ENCODE measurements at places on chromosomes 2 and 18.
A peak's percentile ranks its signal among the peaks of the same experiment; 100 is the strongest.

- DNase-seq, result no peak
These were observed 289.6 kb upstream of the SLC8A1 start for GRCh38 chr2:40741532-40741931.

DNA sequence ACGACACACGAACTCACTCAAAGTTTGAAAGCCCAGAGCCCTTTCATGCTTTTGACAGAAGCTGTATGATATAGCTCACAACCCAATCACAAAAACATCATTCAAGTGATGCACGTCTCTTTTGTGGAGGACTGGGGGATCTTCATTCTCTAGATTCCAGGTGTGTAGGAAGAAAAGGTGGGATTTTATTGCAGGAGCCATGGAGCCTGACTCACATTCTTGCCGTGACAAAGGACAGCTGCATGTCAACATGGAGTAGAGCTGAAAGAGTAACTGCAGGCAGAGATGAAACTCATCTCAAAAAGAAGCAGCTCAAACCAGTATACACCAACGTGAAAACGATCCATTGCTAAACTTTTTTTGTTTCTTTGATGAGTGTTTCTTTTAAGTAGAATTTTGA, 50.9 kb upstream of the PDE1A start:
- no peak for DNase-seq

DNA sequence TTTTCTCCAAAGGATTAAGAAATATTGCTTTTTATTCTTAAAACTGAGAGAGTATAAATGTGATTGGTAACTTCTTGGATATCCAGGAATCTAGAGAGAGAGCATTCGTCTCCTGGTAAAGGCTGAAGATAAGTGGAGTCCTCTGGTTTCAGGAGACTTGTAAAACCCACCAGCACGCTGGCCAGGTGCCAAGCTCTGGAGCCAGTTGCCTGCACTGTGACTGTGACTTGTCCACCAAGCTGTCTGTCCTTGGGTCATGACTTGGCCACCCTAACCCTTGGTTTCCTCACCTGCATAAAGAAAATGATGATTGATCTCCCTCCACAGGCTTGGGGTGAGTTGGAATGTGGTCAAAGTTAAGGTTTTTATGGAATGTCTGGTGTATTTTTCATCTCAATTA, 185.4 kb upstream of the NCKAP5 start:
- no peak for DNase-seq

- no peak for DNase-seq
These were observed 29.7 kb downstream of the GALNT5 start for GRCh38 chr2:157287160-157287559.

- no peak for DNase-seq
These were observed 10.9 kb downstream of the IL1B start for GRCh38 chr2:112825706-112826105.

DNA sequence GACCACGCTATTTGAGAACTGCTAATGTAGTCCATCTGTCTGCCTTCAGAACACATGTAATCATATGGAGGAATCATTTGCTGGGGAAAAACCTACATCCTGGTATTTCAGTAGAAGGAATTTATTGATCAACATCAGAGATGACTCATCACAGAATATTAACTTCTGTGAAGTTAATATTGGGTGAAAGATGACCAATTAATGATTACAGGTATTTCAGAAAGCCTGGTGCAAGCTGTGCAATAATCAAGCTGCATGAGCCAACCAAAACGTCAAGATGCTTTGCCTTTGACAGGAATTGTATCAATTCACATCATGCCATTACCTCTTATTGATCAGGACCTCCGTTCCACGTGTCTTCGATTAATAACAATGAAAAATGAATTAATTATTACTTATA, 9.4 kb upstream of the SPATS2L start:
- no peak for DNase-seq

- DNase-seq, result no peak
These were observed 183.9 kb downstream of the FMNL2 start for GRCh38 chr2:152518641-152519580.

DNA sequence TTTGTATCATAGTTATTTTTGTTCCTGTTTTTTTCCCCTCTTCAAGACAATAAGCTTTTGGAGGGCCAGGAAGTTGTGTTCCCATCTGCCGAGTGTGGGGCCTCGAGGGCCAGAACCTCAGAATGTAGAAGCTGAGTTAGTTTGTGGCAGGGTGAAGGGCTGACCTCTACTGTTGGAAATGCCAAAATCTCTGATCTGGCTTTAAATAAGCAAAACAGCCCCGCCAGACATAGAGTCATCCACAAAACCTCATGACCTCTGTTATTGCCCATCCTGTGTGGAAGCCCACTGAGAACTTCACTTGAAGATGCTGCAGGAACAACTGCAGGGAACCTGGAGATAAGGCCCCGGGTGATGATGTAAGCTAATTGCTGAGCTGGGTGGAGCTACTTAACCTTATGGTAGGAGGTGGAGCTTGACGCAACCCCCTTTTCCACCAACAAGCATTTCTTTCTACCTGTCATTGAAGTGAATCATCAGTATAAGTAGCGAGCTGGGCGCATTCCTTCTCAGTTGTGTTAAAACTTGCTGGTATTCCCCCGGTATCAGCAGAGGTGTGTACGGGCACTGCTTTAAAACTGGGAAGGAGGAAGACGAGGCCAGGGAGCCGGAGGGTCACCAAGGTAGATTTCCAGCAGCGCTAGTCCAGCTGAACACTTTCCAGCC, 177.2 kb downstream of the NEDD4L start:
- peak; percentile 22 for DNase-seq

Data from germinal center (tissue), 1 donor.